ENCODE measurements at places on chromosomes 3 and 15.
A peak's percentile ranks its signal among the peaks of the same experiment; 100 is the strongest.

DNA sequence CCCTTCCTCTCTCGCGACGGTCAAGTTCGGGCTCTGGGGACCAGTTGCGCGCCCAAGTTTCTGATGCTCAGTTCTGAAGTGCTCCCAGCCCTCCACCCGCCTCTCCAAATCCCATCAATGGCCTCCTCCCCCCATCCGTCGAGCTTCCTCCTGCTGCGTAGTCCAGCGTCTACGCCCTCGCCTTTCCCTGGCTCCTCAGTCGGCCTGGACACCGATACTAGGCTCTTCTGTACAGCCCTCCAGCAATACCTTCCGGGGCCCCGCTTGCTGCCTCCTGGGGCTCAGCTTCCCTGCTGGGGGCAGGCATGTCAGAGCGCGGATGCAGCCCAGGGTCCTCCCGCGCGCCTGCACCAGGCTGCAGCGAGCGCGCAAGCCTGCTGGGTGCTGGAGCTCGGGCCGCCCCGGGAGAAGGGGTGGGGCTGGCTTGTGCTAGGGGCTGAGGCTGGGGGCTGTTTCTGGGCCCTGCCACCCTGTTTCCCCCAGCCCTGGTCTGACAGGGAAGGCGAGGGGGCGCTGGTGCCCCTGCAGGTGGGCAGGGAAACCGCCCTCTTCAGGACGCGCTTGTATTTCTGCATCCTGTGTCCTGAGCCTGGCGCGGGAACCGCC, 353.3 kb upstream of the SUCLG2 start:
- no peak for DNase-seq

DNA sequence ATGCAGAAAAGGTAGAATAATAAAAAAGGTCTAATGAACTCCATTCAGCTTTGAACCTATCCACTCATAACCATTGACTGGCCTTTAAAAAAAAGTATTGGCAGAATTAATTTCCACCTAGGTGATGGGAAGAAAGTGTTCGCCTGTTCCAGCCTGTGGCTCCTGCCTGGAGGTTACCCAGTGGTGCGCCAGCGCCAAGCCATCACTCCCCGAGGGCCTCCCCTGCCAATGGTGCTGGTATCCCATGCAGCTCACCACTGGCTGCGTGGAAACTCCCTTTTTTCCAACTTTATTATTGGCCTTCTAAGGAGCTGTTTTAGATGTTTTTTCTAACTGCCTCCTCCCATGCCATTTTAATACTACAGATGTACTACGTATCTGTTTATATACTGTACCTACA, 29.4 kb downstream of the NIPA2 start:
- DNase-seq = no peak

DNA sequence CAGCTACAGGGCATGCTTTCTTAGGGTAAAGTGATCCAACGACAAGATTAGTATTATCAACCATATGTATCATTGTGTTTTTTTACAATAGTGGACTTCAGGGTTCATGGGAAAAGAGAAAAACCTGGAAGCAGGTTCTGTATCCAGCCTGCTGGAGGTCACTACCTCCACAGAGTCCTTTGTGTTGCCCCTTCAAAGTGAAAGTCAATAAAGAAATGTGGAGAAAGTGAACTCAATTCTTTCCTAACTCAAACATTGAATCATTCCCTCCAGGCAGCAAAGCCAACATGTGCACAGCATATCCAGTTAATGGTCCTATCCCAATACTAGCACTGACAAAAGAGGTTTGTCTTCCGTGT, 45.4 kb downstream of the FGF7 start:
- peak; percentile 33 for DNase-seq

DNA sequence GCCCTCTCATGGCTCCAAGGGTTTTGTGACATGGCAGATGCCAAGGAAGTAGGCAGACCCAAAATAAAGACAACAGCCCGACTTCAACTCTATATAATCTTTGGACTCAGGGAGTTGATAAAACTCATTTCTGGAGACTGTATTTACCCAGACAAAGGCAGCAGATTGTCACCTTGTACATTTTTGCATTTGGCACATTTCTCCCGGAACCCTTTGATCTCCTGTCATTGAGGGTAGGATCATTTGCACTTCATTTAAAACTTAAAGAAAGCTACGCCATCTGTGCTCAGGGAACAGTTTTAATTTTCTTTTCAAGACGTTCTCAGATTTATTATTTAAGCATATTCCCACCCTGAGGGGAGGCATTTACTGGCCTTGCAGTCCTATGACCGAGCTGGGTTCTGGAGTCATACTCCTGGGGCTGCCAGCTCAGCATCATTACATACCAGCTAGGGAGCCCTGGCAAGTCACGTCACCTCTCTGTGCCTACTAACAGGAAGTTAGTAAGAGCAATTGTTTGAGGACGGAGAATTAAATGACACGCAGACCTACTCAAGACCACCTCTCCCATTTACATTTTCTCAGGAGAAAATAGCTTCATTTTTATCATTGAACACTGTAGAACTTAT, 5.9 kb downstream of the CDCP1 start:
- DNase-seq = no peak

GRCh38 chr3:127786353-127787070, 35.8 kb downstream of the MGLL start:
- DNase-seq = no peak

GRCh38 chr3:156862338-156862737, 36.2 kb downstream of the LEKR1 start:
- DNase-seq = no peak
